ENCODE measurements at places on chromosomes 1 and 21. TPM values are rescaled to one million over a fixed set of nuclear protein-coding genes. Genes with fewer than 3 reads are reported as not detected.

The ACOT7 gene
- 51.3 TPM for total RNA-seq

The OR2L8 gene
- total RNA-seq: 5.0 TPM

The URB2 gene
- total RNA-seq: 19.1 TPM

The DHCR24 gene
- total RNA-seq: 63.2 TPM

The HES5 gene
- 16.0 TPM for total RNA-seq

The LCE3D gene
- total RNA-seq: not detected

The ESRRG gene
- 8.1 TPM for total RNA-seq

The MAGI3 gene
- 64.5 TPM for total RNA-seq

The ADORA1 gene
- 21.9 TPM for total RNA-seq

The SLAMF7 gene
- not detected for total RNA-seq

The NUAK2 gene
- 1.9 TPM for total RNA-seq

The CRP gene
- total RNA-seq: not detected

The APOBEC4 gene
- not detected for total RNA-seq

The OLFML3 gene
- total RNA-seq: 8.1 TPM

The ETNK2 gene
- 19.4 TPM for total RNA-seq

The CFHR1 gene
- total RNA-seq: 0.31 TPM

The HPDL gene
- 1.3 TPM for total RNA-seq

The SORT1 gene
- total RNA-seq: 82.9 TPM

The AIM2 gene
- 19.7 TPM for total RNA-seq

The SPRR2D gene
- total RNA-seq: not detected

The PLCH2 gene
- 11.0 TPM for total RNA-seq

The OR2T33 gene
- not detected for total RNA-seq

The WDR3 gene
- total RNA-seq: 21.3 TPM

The RIPPLY3 gene
- not detected for total RNA-seq

The BECN2 gene
- total RNA-seq: not detected

The PEAR1 gene
- total RNA-seq: 0.94 TPM

The CATSPER4 gene
- total RNA-seq: not detected

The TDRKH gene
- 28.2 TPM for total RNA-seq

The GRHL3 gene
- total RNA-seq: not detected

The PROK1 gene
- total RNA-seq: not detected

The P3H1 gene
- 21.9 TPM for total RNA-seq

The HMGN1 gene
- total RNA-seq: 190 TPM

The DLGAP3 gene
- 5.0 TPM for total RNA-seq

The UTP11 gene
- 33.5 TPM for total RNA-seq

The CNTN2 gene
- total RNA-seq: 48.2 TPM

The PDC gene
- not detected for total RNA-seq

The PDPN gene
- 7.8 TPM for total RNA-seq

The PADI1 gene
- not detected for total RNA-seq

The IVL gene
- total RNA-seq: not detected

The TPTE gene
- not detected for total RNA-seq

The ZZZ3 gene
- total RNA-seq: 166 TPM

The KRTAP12-2 gene
- not detected for total RNA-seq

The OR10J4 gene
- total RNA-seq: not detected

The UBE2U gene
- total RNA-seq: not detected

The SDCCAG8 gene
- 83.9 TPM for total RNA-seq

The PYHIN1 gene
- not detected for total RNA-seq

The TNFAIP8L2 gene
- total RNA-seq: 0.94 TPM

The LHX8 gene
- total RNA-seq: 0.31 TPM

The C1orf21 gene
- total RNA-seq: 46.6 TPM

The GDAP2 gene
- 61.0 TPM for total RNA-seq

The RGS18 gene
- 0.94 TPM for total RNA-seq

The NIPAL3 gene
- total RNA-seq: 12.2 TPM

The MAEL gene
- total RNA-seq: 1.6 TPM

The TIE1 gene
- total RNA-seq: 15.7 TPM

The CDCA8 gene
- 1.9 TPM for total RNA-seq

The GJA5 gene
- total RNA-seq: 0.94 TPM

The ASPM gene
- total RNA-seq: 16.6 TPM

The LCE1A gene
- total RNA-seq: not detected
